ENCODE measurements at places on chromosomes 16 and 17. TPM values are rescaled to one million over a fixed set of nuclear protein-coding genes. Genes with fewer than 3 reads are reported as not detected.

Gene PYY
- not detected for total RNA-seq

Gene ZFP3
- total RNA-seq, result 5.3 TPM

Gene EVPL
- 0.18 TPM for total RNA-seq

Gene SCNN1B
- total RNA-seq, result not detected

Gene RAB40B
- total RNA-seq, result 9.0 TPM

Gene CSH1
- total RNA-seq, result not detected

Gene TUBG2
- total RNA-seq, result 14.5 TPM

Gene PRR29
- not detected for total RNA-seq

Gene SEPTIN12
- total RNA-seq, result not detected

Gene ZG16
- not detected for total RNA-seq

Gene TMC8
- total RNA-seq, result 10.4 TPM

Gene NPIPB9
- 0.55 TPM for total RNA-seq

Gene TBC1D26
- not detected for total RNA-seq

Gene TMIGD1
- total RNA-seq, result not detected

Gene GLIS2
- total RNA-seq, result 3.3 TPM

Gene VTN
- 176 TPM for total RNA-seq
